CD4-positive, alpha-beta T cell treated with Interleukin-2 at 100 ng/mL for 4 hours (primary cell): ENCODE measurements at places on chromosomes 4 and X.

DNA sequence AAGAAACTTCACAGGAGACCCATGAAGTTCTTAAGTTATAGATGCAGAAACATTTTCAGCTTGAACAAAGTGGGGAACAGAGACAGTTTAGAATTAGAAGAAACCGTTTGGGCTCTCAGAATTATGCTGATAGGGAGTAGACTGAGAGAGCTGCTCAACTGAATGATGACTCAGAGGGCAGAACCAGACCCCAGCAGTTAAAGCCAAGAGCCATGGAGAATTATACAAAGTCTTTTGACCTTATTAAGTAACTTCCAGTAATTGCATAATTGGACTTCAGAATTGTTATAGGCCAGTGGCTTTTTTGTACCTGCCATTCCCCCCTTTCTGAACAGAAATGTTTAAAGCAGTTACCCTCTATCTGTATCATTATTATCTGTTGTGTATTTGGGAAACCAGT, 642.1 kb downstream of the CCSER1 start:
- no peak for DNase-seq

DNA sequence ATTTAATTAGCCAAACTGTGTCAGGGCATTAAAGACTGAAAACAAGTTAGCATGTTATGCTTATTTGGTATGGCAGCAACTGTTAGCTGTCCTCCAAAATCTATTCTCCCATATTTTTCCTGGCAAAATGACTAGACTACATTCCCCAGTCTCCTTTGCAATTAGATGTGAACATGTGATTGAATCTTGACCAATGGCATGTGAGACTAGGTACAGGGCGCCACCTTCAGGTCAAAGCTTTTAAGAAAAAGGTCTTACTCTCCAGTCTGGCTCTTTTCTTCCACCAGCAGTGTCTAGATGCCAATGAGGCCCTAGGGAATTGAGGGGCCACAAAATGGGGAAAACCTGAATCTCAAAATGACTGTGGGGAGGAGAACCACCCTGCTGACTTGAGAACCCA, 408.2 kb downstream of the SMARCA1 start:
- no peak for DNase-seq

- DNase-seq: no peak
Measured at GRCh38 chr4:55749666-55750065, 69.9 kb upstream of the EXOC1L start.

DNA sequence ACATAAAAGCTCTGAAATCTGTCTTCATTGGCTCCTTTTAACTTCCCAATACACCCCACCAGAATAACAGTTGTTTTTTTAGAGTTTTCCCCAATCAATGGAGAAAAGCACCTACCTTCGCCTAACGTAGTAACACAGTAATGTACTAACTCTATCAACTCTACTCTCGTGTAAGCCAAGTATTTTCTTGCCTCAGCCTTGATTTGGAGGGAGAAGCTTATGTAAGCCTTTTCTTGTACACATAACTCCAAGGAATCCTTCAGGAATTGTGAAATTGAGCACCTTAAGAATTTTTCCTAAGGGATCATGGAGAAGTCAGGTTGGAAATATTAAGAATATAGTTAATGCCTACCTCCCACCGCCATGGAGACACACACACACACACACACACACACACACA, 181.2 kb downstream of the RAPGEF2 start:
- no peak for DNase-seq

GRCh38 chr4:80587871-80588385, 252.4 kb downstream of the CFAP299 start:
- no peak for DNase-seq

DNA sequence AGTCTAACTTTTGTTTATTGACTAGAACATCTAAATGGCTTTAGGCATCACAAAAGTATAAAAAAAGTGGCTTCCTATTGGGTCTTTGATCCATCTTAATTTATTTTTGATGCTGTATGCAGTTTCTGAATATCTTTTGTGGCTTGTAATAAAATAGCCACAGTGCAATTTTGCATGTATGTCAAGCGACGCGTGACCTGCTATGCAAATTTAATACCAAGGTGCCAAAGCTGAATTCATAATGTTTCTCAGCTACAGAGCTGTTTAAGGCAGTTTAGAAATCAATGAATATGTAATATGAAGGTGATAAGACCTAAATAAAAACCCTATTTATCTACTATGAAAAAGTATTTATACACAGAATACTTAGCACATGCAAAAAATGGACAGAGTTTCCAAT, 197.8 kb downstream of the AFF2 start:
- DNase-seq: no peak

DNA sequence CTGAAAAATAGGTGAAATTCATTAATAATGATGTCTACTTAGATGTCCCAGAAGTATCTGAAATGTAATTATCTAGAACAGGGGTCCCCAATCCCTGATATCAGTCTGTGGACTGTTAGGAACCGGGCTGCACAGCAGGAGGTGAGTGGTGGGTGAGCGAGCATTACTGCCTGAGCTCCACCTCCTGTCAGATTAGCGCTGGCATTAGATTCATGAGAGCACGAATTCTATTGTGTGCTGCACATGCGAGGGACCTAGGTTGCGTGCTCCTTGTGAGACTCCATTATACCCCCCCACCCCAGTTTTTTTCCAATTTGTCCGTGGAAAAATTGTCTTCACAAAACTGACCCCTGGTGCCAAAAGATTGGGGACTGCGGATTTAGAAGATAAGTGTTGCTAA, 458.8 kb downstream of the CCSER1 start:
- no peak for DNase-seq

DNA sequence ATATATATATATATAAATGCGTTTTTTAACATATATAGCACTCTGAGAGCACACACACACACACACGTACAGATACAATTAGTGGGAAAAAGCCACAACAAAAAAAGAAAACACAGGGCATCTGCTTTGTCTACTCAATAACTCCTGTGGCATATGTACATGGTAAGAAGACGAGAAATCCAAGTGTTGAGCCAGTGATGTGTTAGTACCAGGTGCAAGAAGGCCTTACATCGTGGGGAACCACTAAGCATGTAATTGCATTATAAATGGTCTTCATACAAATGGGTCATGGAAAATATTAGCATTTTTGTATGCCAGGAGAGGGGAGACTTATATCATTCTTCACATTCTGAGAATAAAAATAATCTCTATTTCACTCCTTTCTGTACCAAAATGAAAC, 62.7 kb upstream of the FAM47B start:
- DNase-seq: no peak

GRCh38 chrX:129642641-129643040, 12.1 kb downstream of the APLN start:
- DNase-seq: no peak

- DNase-seq: no peak
Measured at GRCh38 chr4:152087335-152087734, 326.5 kb upstream of the GATB start.
